Effector memory CD4-positive, alpha-beta T cell (primary cell): ENCODE measurements at places on chromosomes 3 and 15.

DNA sequence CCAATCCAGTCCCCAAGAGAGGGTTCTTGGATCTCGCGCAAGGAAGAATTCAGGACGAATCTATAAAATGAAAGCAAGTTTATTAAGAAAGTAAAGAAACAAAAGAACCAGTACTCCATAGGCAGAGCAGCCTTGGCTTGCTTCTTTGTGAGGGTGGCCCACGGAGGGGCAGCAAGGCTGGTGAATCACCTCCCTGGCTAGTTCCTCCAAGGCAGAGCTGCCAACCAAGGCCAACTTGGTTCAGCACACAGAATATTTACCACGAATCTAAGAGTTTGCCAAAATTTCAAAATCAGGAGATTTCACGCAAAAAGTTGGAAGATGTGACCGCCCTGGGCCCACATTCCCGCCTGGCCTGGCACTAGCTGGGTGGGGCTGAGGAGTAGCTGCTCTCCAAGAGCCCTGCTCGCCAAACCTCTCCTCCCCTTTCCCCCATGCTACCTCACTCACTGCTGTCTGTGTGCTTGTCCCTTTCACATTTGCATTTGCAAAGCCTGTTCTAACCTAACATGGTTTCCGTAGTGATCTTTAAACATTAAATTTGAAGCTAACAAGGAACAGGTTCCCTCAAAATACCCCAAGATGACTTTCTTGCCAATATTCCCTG is 26.2 kb upstream of the DCUN1D1 start:
- no peak for DNase-seq

- DNase-seq: no peak
These were observed 277.9 kb upstream of the NR2F2 start for GRCh38 chr15:96052572-96053030.

- no peak for DNase-seq
These were observed 22.7 kb upstream of the EPHB3 start for GRCh38 chr3:184538666-184539431.

DNA sequence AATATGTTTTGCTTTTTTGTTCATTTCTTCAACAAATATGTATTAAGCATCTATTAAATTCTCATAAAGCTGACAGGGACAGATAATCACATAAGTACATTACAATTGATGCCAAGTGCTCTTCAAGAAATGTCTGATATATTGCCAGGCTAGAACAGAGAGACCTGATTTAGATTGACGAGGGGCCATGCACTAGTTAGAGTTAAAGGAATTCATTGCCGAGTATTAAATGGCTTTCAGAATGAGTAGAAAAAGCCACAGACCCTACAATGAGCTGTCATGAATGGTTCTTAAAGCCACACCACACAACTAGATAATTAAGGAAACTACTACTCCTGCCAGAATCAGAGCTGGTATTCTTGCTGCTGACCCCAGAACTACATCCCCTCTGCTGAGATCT is 250.2 kb upstream of the MME start:
- DNase-seq: no peak

- DNase-seq: no peak
These were observed 235.4 kb downstream of the XXYLT1 start for GRCh38 chr3:195035345-195036202.

DNA sequence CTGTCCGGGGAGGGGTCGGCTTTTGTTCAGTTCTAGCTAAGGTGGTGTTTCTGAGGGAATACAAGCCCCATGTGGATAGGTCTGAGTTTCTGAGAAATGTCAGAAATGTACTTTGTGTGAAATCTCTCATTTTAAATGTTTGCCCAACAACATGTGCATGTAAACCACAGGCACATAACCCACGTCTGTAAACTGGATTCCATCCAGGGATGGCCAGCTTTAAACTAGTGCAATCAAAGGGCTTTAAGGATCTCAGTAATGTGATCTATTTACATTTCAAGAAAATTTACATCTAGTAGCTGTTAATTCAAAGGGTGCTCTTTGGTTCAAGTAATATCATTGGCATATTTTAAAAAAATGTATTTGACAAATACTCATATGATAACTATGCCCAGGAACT is 52.0 kb downstream of the POLR2M start:
- DNase-seq: no peak

DNA sequence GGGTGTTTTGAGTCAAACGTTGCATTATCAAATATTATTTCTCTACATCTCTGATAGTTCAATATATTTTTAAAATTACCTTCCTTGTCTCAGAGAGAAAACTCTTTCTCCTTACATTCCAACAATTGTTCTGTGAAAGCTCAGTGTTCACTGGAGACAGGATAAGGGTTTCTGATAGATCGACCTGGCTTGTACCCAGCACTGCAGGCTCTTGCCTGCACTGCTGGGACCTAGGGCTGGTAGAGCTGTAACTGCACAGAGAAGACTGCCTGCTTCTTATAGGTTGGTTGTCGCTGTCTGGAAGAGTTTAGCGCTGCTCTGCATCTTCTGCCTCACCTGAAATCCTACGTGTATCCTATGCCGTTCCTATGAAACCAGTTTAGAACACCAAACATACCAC is 249.9 kb upstream of the LRTM1 start:
- DNase-seq: no peak

GRCh38 chr15:91099995-91100813 is at the start of gene SV2B:
Gene SV2B, plus strand, starts transcription at chr15:91100257. Its CDS starts 126,007 bp downstream, at chr15:91226264.
- no peak for DNase-seq

DNA sequence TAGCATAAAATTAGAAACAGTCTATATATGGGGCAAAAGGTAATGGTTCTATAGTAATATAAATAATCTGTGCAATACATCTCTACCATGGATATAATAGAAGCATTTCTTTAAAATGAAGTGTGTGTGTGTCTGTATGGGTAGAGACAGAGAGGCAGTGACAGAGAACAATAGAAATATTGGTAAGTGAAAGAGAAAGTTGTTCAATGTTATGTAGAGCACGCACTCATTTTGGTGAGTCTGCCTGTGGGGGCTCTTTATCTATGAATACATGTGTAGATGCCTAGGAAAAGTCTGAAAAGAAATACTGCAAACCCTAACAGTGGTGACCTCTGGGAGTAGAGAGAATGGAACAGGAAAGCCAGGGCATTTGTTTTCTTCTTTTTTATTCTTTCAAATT is 182.6 kb downstream of the STAC start:
- no peak for DNase-seq

- peak; percentile 59 for DNase-seq
These were observed 40.5 kb downstream of the SH3BP5 start for GRCh38 chr3:15291589-15292541.

DNA sequence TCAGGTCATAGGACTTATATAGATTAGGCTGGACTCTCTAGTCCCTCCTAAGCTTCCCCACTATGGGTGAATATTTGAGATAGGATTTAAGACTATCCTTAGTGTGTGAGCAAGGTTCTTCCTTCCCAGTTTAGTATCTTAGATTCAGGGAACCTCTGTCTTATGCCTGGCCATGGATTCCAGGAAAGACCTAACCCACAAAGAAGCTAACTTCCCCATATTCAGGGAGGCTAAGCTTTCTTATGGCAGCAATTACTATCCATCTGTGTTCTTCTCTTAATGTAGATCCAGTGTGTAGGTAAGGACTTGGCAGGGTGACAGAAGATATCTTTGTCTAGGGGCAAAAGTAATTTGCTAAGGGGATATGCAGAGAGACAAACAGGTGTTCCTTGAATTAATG is 25.5 kb upstream of the PIK3R4 start:
- no peak for DNase-seq

DNA sequence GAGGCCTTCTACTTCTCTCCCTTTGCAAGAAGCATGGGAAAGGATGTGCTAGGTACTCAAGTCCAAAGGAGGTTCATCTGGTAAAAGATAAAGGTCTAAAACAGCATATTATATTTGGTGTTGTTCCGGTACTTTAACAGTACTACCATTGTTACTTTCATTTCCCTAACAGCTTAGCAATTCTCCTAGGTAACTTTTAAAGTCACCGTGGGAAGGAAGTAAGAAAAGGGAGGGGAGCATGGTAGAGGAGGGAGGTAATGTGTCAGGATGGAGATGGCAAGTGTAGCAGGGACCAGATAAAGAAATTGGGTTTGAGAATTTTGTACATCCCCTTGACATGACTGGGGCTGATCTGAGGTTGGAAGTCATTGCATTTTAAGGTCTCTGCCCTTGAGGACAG is 89.4 kb upstream of the SKOR1 start:
- no peak for DNase-seq

GRCh38 chr3:157531771-157532170 is 28.6 kb upstream of the VEPH1 start:
- DNase-seq: no peak

DNA sequence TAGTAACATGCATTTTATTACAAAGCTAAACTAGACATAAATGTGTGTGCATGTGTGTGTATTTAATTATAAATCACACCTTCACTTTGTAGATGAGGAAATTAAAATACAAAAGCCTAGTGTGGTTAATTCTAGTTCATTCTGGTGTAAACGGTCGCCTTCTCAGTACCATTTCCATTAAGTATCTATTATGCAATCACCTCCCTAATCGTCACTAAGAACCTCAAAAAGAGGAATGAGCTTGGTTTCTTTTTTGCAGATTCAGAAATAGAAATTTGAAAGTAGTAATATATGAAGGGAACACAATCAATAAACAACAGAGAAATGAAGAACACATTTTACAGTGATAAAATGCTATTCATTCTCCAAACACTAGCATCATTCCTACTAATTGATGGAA is 233.2 kb downstream of the ZBBX start:
- DNase-seq: no peak

DNA sequence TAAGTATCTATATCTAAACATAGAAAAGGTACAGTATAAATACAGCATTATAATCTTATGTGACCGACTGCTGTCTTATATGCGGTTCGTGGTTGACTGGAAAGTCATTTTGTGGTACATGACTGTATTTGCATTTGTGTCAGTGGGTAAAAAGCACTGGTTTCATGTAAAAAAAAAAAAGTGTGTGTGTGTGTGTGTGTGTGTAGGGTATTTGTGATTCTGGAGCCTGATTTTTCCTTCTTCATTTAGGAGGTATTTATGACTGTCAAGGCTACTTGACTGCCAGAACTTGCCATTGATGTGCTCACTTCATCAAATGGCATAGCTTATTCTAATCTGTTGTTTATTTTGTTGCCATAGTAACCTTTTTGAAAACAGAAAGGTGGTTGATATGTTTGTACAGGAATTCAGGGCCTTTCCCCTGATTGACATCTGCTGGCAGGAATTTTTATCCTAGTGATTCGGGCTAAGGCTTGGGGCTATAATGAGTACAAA is 63.2 kb downstream of the AKAP13 start:
- DNase-seq: no peak

DNA sequence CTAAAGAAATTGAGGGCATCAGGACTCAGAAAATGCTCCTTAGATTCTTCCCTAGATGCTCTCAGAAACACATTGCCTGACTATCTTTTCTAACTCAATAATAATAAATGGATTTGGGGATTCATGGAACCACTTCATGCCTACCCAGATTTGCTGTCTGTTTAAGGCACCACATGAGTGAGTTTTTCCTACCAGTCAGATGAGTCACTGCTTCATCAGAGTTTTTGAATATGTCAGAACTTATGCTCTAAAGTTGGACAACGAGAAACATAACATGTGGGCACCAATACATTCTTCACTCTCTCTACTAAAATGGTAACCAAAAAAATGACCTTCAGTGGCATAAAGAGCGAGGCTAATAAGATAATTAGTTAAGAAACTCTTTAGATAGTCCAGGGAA is 1135.1 kb downstream of the TUSC7 start:
- DNase-seq: no peak

- DNase-seq: no peak
These were observed 5.3 kb downstream of the MYO5C start for GRCh38 chr15:52290329-52290728.

DNA sequence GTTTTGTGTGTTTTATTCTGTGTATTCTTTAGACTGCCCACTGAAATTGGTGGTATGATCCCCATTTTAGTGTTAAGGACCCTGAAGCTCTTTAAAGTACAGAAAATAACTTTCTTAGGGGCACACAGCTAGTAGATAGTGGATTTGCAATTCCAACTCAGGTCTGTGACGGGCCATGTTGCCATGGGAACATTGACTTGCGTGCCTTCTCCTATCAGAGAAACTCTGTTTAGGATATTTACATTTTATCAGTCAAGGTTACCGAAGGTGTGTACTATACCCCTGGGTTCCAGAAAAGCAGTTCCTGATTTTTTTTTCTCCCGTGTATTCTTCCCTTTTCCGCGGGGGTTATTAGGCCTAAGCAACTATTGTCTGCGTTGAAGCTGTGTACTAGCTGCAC is 19.4 kb downstream of the MYZAP start:
- no peak for DNase-seq

DNA sequence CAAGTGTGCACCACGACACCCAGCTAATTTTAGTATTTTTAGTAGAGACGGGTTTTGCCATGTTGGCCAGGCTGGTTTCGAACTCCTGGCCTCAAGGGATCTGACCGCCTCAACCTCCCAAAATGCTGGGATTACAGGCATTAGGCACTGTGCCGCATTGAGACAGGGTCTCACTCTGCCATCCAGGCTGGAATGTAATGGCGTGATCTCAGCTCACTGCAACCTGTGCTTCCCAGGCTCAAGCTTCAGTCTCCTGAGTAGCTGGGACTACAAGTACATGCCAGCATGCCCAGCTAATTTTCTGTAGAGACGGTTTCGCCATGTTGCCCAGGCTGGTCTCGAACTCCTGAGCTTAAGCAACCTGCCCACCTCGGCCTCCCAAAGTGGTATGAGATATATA is 51.6 kb downstream of the ACAD9 start:
- DNase-seq: no peak

- no peak for DNase-seq
These were observed 9.0 kb downstream of the CHRD start for GRCh38 chr3:184388936-184389230.

- no peak for DNase-seq
These were observed 162.7 kb upstream of the LYSMD4 start for GRCh38 chr15:99895956-99896311.

GRCh38 chr3:14110699-14111098 is 14.0 kb downstream of the CHCHD4 start:
- no peak for DNase-seq

- DNase-seq: no peak
These were observed 287.1 kb downstream of the NEK10 start for GRCh38 chr3:27081992-27082607.

DNA sequence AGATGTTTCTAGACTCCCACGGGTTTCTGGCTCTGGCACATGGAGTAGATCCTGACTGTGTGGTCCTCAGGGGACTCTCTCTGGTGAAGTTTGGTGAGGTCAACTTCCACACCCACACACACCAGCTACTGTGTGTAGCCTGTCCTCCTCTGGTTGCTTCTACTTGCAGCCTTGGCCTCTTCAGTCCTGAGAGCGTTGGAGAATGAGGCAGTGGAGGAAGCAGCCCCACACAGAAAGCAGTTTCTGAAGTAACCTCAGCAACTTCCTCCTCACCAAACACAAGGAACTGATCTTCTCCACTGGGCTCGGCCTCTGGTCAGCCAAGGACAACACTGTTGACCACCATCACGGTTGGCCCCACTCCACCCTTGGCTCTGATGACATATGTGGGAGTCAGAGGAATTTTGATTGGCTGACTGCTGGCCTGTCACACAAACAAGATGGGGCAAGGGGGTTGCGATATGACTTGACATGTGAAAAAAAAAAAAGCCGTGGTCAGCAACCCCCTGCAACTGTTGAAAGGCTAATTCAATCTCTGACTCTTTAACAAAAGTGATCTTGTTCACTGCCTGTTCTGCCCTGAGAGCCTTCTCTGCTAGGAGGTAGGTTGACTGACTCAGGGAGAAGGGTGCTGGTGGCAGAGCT is 19.6 kb downstream of the CD86 start:
- DNase-seq: no peak
